ENCODE measurements at places on chromosomes 4 and X.

DNA sequence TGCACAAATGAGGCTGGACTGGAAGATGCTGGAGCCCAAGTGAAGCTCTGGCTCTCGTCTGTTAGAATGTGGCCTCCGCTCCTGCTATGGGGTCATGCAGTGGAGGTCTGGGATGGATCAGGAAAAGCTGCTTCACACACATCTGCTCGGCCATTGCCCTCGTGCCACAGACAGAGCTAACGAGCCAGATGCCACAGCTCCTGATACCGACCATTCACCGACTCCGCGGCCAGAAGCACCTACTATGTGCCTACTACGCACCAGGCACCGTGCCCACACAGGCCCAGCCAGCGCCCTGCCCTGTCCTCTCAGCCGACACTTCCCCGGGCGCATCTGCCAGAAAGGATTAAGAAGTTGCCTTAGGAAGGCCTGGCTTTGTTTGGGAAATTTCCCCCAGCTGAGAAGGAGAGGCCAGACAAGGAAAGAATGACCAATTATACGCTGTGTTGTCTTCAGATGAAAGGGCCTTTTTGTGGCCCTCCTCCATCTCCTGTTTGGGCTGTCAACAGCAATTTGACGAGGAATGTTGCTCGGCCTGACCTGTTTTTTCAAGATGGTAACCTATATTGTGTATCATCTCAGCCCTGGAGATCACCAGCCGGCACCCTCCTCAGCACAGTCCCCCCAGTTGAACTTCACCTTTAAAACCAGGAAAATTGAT lies 34.3 kb downstream of the HMX1 start:
- DNase-seq, result no peak

DNA sequence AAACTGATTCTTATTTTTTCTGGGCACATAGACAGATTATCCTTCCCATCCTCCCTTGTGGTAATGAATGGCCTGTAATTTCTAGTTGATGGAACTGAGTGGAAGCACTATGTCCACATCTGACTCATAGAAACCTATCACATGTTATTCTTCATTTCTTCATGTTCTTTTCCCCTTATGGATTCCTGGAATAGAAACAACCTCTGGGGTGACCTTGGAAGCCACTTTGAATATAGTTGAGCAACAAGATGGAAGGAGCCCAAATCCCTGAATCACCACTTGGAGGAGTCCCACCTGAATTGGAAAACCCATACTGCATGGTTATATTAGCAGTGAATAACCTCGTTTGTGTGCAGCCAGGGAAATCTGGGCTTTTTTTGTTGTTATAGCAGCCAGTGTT lies 137.8 kb downstream of the MID1IP1 start:
- no peak for DNase-seq

GRCh38 chr4:120855307-120856001 lies 67.1 kb downstream of the PRDM5 start:
- no peak for DNase-seq

DNA sequence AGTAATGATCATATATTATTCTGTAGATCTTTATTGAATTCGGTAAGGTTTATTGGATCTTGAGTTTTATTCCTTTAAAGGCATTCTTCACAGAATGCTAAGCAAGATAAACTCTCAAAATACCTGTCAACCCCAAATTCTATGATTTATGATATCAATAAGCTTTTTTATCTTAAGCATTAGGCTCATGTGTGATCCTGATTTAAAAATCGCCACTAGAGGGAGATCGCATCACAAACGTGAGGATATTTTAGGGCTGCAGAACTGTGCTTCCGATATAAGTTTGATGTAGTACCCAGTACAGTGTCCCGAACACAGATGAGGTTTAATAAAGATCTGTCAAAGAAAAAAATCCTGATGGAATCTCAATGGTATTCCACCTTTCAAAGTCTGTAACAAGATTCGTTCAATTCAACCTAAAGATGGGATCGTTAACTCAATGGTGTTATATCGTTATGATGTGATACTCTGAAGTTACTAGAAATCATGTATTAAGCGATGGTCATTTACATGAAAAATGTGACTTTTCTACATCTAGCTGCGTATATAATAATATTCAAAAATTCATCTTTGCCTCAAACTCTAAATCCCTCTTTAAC lies 169.0 kb downstream of the CORIN start:
- DNase-seq, result no peak

DNA sequence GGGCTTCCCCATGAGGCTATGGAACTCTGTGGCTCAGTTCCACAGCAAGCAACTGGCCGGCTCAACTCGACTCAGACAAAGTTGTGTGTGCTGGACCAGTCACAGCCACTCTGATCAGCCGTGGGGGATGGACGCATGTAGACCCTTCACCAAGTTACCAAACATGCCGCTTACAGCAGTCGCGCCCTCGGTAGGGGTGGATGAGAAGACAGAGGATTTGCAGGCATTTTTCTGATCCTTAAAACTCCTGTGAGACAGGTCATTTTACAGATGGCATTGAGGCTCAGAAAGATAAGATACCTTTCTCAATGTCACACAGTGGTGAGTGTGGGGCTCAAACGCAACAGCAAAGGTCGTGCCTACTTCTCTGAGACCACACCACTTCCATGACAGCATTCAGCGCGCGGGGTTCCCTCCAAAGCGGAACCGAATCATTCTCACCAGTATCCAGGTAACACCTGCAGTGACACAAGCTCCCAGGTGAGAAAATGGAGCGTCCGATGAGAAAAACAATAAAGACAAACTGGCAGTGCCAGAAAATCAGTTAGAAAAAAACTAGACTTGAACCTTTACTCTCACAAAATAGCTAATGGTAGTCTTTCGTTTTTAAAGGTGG lies 83.6 kb downstream of the RELL1 start:
- no peak for DNase-seq

DNA sequence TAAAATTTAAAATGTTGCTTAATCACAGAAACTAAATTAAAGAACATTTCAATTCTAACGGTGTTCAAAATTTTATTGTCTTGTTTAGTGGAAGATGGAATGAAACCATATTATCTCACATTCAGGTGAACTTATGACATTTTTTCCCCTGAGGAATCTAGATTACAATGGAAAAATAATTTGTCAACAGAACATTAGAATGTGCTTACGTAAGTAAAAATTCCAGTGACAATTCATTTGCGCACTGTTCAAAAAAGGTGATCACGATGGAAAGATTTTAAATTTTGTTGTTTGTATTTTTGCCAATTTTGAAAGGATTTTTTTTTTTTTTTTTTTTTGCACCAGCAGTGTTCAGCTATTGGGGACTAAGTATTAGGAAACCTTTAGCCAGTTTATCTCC lies 23.3 kb upstream of the SORBS2 start:
- no peak for DNase-seq

DNA sequence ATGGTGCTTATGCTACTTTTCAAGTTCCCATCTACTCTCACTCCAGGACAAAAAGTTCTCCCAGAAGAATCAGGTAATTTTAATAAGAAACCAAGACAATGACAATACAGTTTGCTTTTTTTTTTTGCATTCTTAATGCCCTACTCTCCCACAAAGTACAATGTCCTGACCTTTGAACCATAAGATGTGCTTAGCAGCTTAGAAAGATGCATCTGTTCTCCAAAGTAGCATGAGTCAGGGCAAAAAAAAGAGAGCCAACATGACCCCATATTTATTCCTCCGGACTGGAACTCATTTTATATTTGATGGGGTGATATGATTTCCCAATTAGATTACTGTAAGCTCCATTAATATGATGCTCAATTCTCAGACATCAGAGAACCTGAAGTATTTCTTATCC lies 16.5 kb upstream of the PDCL2 start:
- no peak for DNase-seq

DNA sequence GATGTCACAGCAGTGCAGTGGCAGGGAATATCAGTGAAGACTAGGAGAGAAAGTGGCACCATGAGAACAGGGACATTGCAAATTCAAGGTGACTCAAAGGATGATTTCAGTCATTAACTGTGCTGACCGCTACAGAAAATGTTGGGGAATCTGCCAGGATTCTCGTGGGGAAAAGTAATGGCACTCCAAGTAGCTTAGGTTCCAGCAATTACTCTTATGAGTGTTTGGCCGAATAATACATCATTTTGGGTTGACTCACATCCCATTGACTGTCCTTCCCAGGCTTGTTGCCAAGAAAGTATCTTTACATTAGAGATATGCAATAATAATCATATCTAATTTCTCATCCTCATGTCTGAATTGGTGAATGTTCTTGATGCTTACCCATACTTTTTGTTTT lies 1411.1 kb upstream of the PCDH7 start:
- no peak for DNase-seq

- no peak for DNase-seq
Measured at GRCh38 chr4:109301651-109302360, 652 bp downstream of the COL25A1 start.

DNA sequence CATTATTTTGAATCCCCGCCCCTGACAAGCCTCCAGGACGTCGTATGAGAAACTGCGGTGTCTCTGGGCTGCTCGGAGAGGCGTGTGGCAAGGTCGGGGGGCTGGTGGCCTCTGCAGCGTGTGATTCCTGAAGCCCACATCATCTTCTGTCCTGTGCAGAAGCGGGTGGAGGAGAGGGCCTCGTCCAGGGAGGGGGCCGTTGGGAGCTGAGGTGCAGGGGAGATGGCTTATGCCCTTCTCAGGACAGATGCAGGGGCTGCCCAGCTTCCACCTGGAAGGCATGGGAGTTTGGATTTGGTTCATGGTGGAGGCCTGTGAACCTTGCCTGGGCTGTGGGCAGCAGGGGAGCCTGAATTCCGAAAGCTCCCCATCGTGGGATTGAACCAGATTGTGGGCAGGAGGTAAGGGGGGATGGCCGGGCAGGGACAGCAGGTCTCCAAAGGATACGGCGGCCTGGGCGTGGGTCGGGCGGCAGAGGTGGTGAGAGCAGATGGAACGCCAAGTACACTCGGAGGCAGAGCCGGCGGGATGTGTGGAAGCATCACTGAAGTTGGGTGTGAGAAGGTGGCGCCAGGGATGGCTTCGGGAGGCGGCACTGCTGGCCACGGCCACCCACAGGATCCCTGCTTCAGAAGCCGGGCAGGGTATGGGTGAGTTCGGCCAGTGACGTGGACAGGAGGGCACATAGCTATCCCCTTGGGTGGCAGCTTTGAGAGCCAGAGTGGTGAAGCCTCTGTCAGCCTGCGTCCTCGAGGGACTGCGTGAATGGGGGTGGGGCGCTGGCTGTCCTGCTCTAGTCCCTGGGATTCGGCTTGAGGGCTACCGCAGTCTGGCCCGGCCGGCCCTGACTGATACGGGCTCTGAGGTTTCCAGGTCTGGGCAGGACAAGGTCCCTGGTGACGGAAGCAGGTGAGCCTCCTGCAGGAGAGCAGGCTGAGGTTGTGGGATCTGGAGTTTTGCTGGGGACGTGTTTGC lies 76.3 kb upstream of the ADRA2C start:
- no peak for DNase-seq

DNA sequence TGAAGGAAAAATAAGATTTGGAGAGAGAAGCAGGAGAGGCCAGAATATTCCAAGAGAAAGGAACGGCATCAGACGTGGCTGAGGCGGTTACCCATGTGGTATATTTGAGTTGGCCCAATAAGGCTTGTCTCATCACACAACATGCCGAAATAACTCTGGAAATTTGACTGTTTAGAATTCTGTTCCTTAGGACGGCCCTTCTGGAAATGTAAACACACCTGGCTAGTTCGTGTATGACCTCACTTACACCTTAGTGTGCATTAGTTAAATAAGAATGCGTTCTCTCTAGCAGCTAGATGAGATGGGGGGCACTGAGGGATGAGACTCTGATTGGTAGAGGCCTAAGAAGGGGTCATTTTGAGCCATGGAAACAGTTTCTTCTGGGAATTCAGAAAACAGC lies 33.2 kb upstream of the PLAC1 start:
- DNase-seq, result no peak

All from stimulated activated CD8-positive, alpha-beta memory T cell treated with anti-CD3 and anti-CD28 coated beads, Interleukin-7, amount 100 ng/mL, for 4 hours (primary cell).